BJ (cell line): ENCODE measurements at places on chromosomes 3 and 15. TPM values are rescaled to one million over a fixed set of nuclear protein-coding genes. Genes with fewer than 3 reads are reported as not detected.

- DNase-seq = no peak
These were observed 17.1 kb downstream of the SLC28A1 start for GRCh38 chr15:84901540-84901939.

- no peak for DNase-seq
These were observed 20.3 kb downstream of the XXYLT1 start for GRCh38 chr3:195250473-195251251.

The CKMT1B gene
- 0.12 and 0.25 TPM in 2 replicates for polyA plus RNA-seq

DNA sequence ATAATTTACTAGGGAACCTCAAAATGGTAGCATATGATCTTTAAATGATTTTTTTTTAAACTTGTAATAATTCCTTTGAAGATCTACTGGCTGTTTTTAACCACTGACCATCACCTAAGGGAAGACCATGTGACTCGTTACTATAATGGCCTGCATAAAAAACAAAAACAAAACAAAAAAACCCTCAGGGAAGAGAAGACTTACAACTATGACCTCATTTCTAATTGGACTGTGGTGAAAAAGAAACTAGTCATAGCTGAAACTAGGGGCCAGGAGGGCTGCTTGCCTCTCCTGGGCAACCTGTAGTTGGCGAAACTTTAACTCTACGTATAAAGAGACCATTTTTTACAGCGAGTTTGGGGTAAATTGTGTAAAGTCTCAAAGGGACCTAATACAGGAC, 23.0 kb downstream of the PAQR9 start:
- no peak for DNase-seq

DNA sequence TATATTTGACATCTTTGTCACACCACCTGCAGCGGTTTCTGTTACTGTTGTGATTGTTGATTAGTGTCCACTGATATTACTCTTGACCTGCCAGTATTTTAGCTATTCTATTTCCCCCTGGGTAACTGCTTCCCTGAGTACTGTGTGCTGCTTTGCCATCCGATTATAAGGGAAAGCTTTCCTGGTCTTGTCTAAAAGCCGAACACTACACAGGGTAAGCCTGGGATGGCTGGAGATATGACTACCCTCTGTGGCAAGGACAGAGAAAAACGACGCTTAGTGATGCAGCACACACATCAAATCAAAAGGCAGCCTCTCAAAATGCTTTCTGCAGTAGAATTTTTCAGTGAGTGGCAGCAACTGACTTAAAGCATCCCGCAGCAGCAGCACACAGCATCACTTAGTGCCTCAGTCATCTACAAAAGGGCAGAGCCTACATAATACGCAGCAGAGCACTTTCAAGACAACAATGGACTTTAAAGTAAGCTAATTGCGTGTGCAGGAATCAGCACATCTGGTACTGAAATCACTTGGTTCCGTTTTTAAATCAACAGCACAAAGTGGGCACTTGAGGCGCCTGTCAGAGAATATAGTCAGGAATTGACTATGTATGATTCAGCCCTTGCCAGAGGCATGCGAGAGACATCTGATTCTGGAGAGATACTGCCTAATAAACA, 656.3 kb upstream of the TGFBR2 start:
- DNase-seq = no peak
